ENCODE measurements at places on chromosomes 16 and 17.

GRCh38 chr17:32936894-32937500 is 9.0 kb downstream of the TMEM98 start:
- peak; percentile 35 for DNase-seq

DNA sequence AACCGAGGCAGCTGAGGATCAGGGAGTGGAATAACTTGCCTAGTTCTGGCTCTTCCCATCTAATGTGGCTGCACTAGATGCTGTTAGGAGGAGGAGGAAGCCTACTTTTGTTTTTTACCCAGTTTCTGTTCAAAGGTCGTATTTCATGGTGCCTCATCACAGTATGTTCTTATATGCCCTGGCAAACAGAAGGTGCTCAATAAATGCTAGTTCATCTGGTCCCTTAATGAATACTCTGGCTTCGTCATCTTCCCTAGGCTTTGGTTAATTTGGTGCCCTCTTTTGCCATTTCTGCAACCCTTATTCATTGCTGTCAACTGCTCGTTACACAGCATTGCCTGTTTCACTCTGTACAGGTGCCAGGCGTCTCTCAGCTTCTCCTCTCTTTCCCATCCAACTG is 151.7 kb downstream of the WWOX start:
- DNase-seq, result no peak

GRCh38 chr17:12568358-12569251 is 97.1 kb upstream of the MYOCD start:
- no peak for DNase-seq

- DNase-seq, result peak; percentile 46
Observed at GRCh38 chr17:29566473-29567303, at the start of gene ABHD15. Gene ABHD15 (minus strand): TSS chr17:29567037. CDS start chr17:29566966, 71 bp downstream.

DNA sequence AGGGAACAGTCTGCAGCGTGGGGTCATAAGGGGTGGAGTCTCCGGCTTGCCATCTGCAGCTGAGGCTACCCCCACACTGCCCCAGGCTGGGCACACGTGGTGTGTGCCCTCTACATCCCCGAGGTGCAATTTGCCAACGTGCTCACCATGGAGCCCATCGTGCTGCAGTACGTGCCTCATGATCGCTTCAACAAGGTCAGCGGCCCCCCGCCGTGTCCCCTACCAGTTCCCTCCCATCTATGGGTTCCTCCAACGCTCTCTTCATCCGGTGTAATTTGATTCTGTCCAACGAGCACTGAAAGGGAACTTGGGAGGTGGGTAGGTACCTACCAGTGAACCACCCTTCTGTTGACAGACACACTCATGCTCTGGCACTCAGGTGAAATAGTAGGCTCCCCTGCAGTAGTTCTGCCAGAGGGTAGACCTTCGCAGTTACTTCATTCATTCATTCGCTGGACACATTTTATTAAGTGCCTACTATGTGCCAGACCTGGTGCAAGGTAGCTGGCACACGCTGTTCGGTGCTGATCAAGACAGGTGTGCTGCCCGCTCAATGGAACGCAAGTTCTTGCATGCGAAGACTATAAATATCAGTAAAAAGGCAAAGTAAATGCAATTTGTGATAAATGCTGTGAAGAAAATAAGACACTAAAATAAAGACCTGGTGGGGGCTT is 2.7 kb downstream of the MLLT6 start:
- DNase-seq, result no peak

GRCh38 chr17:34370997-34371395 is 8.0 kb upstream of the CCL1 start:
- DNase-seq, result no peak

GRCh38 chr17:7854851-7855659 is at the start of gene TMEM88:
Gene TMEM88 (plus strand): TSS chr17:7855066. CDS start chr17:7855075, 9 bp downstream.
- DNase-seq, result no peak

DNA sequence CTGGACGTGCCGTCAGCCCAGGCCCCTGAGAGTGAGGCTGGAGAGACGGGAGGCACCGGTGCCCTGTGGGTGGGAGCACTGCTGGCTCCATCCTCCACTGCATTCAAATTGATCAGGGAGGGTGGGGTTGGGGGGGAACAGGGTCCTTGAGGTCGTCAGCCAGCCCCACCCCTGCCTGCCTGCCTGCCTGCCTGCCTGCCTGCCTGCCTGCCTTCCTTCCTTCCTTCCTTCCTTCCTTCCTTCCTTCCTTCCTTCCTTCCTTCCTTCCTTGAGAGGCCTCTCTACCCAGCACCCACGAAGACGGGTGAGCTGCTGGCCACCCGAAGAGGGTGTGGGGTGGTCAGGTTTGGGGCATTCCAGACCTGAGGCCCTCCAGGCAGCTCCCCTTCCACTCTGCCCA is 16.0 kb downstream of the BAHCC1 start:
- DNase-seq, result no peak

DNA sequence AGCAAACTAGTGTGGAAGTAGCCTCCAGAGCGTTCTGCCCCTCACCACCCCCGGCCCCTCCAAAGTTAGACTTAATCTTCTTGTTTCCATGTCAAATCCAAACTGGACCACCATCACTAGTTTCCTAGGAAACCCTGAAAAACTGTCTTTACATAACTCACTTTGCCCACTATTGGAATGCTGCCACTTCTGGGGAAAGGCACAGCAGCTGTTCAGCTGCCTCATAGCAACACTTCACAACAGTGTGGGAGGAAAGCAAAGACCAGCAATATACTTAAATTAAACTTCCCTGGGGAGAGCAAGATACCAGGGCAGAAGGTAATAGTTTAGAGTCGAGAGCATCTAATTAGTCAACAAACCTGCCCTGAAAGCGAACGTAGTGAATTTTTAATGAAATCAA is 452.2 kb downstream of the KCNJ2 start:
- no peak for DNase-seq

- DNase-seq, result no peak
Observed at GRCh38 chr17:8905331-8905730, 37.9 kb upstream of the PIK3R6 start.

DNA sequence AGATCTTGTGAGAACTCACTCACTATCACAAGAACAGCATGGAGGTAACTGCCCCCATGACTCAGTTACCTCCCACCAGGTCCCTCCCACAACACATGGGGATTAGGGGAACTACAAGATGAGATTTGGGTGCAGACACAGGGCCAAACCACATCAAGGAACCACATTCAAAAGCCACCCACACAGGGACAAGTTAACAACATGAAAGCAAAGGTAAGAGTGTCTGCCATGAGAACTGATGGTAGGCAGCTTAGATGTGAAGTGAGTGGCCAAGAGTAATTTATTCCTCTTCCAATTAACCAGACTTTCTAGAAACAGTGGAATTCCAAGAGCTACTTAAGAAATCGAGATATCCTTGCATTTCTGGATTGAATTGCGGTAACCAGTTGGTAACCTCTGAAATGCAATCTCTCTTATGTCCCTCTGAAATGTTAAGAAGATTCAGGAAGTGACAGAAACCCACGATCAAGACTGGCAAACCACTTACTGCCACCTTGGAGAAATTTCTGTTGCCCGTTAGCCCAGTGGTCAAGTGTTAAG is 167.4 kb upstream of the CACNG5 start:
- peak; percentile 15 for DNase-seq

DNA sequence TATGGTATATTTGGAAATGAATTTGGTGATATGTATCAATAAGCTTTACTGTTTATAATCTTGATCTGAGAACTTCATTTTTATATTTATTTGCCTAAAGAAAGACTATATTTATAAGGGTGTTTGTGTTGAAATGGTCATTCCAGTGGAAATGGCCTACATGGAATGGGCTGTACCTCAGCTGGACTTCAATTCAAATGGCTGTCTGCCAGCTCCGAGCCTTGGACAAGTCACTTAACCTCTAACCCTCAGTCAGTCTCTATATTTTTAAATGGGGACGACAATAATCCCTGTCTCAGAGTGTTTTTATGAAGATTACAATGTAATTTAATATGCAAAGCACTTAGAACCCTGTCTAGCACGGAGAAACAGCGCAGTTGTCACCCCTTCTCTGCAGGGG is 260.8 kb upstream of the CACNG5 start:
- no peak for DNase-seq

- DNase-seq, result no peak
Observed at GRCh38 chr17:681316-681715, 33.3 kb downstream of the VPS53 start.

- no peak for DNase-seq
Observed at GRCh38 chr16:81445966-81446906, 1.6 kb downstream of the CMIP start.

- no peak for DNase-seq
Observed at GRCh38 chr17:6568184-6568758, 11.9 kb upstream of the PITPNM3 start.

- DNase-seq, result no peak
Observed at GRCh38 chr16:10675216-10675615, 19.5 kb downstream of the TEKT5 start.

GRCh38 chr17:4936436-4936835 is 3.4 kb downstream of the SLC25A11 start:
- DNase-seq, result no peak

GRCh38 chr16:3009568-3010390 is 2.9 kb upstream of the CLDN9 start:
- no peak for DNase-seq

GRCh38 chr16:17801068-17801467 is 330.3 kb upstream of the XYLT1 start:
- no peak for DNase-seq

- no peak for DNase-seq
Observed at GRCh38 chr17:77826132-77826873, 132.2 kb upstream of the TNRC6C start.

- DNase-seq, result no peak
Observed at GRCh38 chr17:82536512-82537201, 17.1 kb downstream of the FOXK2 start.
